Activated T-helper 2 cell treated with anti-CD3 and anti-CD28 coated beads, Interferon-gamma antibody, Interleukin-2, Interleukin-4, amounts not matched to agents 10 μg/mL and 5 μg/mL and 100 μg/mL, durations not matched to agents 14 hours and 24 hours and 36 hours (primary cell): ENCODE measurements at places on chromosomes 5 and 9.
A peak's percentile ranks its signal among the peaks of the same experiment; 100 is the strongest.

DNA sequence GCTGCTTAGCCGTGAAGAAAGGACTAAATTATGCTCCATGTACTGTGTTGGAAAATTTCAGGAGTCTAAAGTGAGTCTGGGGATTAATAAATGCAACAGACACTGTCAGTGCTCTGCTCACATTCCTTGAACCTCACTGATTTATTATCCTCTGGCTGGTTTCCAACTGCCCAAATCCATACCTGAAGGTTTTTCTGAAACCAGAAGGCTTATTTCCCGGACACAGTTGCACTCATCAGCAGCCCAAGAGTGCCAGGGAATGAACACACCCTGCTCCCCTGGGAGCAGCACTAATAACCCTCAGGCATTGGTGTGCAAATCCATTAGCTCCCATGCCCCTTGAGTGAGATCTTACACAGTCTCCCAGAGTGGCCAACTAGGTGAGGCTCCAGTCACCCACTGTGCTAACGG, 38.7 kb downstream of the F2R start:
- DNase-seq = no peak

- peaks cover 15% of the 10 kb centered on the region for H3K27me3 ChIP-seq
- H3K4me3 ChIP-seq = no peak overlapping the region
- no peaks in the 10 kb centered on the region for H3K36me3 ChIP-seq
- H3K4me1 ChIP-seq = peaks cover 15% of the 10 kb centered on the region
- no peak overlapping the region for H3K27ac ChIP-seq
These were observed 86.0 kb upstream of the EQTN start for GRCh38 chr9:27382975-27383374.

- H3K27me3 ChIP-seq = peaks cover 6% of the 10 kb centered on the region
- peaks cover 36% of the 10 kb centered on the region for H3K4me1 ChIP-seq
- peaks cover 42% of the 10 kb centered on the region for H3K36me3 ChIP-seq
- no peak for DNase-seq
These were observed 315 bp downstream of the PIK3R1 start for GRCh38 chr5:68215898-68216244.

DNA sequence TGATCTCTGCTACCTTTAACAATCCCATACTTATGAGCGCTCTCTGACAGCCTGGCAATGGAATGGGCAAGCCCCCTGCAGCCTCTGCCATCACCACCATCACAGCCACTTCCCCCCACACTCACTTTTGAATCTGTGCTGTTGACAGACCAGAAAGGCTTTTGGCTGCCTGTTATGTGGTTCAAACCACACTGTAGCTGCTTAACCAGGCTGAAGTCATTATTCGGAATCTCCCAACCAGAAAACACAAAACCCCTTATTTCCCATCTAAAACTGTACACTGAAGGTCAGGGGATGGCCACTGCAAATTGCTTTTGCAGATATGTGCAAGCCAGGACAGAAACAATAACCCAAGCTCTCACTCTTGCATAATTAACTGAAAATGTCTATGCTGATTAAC, 35.8 kb downstream of the PTCH1 start:
- H3K4me1 ChIP-seq = no peaks in the 10 kb centered on the region
- peaks cover 9% of the 10 kb centered on the region for H3K27me3 ChIP-seq
- H3K27ac ChIP-seq = no peak overlapping the region
- no peaks in the 10 kb centered on the region for H3K36me3 ChIP-seq
- H3K4me3 ChIP-seq = no peak overlapping the region

DNA sequence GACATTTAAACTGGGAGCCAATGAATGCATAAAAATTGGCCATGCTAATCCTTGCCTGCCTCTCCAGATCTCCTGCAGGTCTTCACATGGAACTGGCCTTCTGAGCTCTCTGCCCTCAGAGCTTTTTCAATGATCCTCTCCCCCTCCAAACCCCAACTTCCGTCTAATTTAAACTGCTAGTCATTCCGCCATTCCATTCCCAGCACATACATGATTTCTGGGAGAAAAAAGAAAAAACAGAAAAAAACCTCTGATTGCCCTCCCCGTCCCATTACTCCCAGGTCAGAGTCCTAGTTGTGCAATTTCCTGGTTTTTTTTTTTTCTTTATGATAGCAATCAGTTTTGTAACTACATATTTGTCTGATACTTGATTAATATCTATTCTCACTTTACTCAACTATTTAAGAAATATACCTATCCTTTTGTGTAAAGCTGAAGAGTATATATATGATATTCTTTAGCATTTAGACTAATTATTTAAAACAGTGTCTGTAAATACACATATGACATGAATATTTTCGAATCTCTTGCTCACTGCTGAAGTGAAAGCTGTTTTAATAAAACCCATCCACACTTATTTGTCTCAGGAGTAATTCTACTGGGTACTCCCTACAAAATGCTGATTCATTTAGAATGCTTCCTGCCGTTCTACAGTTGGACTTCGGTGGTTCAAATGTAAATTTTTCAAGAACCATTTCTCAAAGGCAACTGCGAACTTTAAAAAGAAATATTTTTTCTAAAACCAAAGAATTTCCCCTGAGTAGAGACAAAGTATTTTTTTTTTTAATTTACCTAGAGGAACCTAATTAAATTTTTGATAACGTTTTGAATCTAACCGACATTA, 1.6 kb downstream of the HINT1 start:
- H3K36me3 ChIP-seq = peaks cover 56% of the 10 kb centered on the region
- H3K27ac ChIP-seq = peak overlapping the region; percentile 86
- peak overlapping the region; percentile 87 for H3K4me3 ChIP-seq
- H3K4me1 ChIP-seq = peaks cover 43% of the 10 kb centered on the region

DNA sequence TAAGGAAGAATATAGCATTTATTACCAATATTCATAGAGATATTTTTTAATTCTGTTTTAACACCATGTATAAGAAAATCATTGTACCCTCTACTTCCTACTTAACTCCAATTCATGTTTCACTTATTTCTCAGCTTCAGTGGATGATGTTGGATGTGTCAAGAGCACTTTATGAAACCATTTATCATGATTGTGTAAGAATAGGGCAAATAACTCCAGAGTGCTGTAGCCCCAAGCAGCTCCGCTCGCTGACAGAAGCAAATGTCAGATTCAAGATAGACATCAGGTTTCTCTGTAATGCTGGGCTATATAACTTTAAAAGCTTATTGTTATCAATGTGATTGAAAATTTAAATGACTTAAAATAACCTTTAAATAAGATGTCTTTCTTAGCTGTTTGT, 50.4 kb downstream of the MAST4 start:
- H3K27ac ChIP-seq = no peak overlapping the region
- DNase-seq = no peak
- no peaks in the 10 kb centered on the region for H3K36me3 ChIP-seq
- H3K4me3 ChIP-seq = no peak overlapping the region
- H3K4me1 ChIP-seq = peaks cover 5% of the 10 kb centered on the region

DNA sequence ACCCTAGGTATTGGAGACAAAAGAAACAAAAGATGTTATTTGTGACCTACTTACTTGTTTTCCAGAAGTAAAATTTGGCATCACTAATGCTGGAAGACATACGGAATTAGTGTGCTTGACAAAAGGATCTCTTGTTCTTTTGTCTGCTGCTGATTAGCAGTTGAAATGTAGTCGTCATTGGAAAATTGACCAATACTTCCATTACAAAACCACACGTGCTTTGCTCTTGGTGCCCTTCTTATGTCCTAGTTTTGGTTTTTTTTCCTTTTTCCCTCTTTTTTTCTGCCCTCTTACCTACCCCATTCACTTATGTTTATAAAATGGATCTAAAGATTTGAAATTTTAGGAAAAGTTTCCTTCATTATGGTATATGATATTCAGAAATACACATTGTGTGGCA, 197.4 kb downstream of the FER start:
- no peak overlapping the region for H3K27ac ChIP-seq
- H3K4me3 ChIP-seq = no peak overlapping the region
- H3K4me1 ChIP-seq = peaks cover 5% of the 10 kb centered on the region
- no peaks in the 10 kb centered on the region for H3K36me3 ChIP-seq

DNA sequence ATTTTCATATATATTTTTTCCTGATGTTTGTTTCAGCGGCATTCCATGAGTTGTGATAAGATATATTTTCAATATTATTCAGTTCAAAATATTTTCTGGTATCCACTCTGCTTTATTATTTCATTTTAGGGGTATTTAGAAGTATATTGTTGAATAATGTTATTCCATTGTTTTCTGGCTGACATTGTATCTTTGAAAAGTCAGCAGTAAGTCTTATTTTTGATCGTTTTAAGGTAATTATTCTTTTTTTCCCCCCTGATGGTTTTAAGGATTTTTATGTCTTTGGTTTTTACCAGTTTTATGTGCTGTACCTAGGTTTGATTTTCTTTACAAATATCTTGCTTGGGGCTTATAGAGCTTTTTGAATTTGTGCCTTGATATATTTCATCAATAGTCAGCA, 6.6 kb upstream of the GLRA1 start:
- DNase-seq = no peak
- H3K4me1 ChIP-seq = no peaks in the 10 kb centered on the region
- no peak overlapping the region for H3K27ac ChIP-seq
- H3K4me3 ChIP-seq = no peak overlapping the region

GRCh38 chr9:630817-631216, 210.7 kb upstream of the DMRT1 start:
- DNase-seq = no peak
- H3K4me1 ChIP-seq = peaks cover 26% of the 10 kb centered on the region
- H3K27me3 ChIP-seq = no peaks in the 10 kb centered on the region
- no peak overlapping the region for H3K27ac ChIP-seq
- H3K4me3 ChIP-seq = no peak overlapping the region
- H3K36me3 ChIP-seq = no peaks in the 10 kb centered on the region

GRCh38 chr5:147400881-147401280, 109.0 kb downstream of the DPYSL3 start:
- H3K4me3 ChIP-seq = no peak overlapping the region
- H3K4me1 ChIP-seq = no peaks in the 10 kb centered on the region
- no peak overlapping the region for H3K27ac ChIP-seq
- no peaks in the 10 kb centered on the region for H3K36me3 ChIP-seq
- DNase-seq = no peak

DNA sequence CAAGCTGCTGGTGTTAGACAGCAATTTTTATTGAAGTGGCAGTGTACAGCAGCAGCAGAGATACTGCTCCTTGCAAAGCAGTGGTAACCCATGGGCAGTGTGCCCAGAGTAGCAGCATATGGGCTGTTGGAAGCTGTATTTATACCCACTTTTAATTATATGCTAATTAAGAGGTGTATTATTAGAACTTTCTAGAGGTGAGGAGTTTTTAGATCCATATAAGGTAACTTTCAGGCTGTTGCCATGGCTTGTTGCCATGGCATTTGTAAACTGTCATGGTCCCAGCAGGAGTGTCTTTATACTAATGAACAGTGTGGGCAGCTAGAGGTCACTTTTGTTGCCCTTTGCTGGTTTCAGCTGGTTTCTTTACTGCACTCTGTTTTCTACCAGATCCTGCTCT, 3.7 kb upstream of the PJA2 start:
- no peak for DNase-seq
- peaks cover 9% of the 10 kb centered on the region for H3K36me3 ChIP-seq
- peaks cover 18% of the 10 kb centered on the region for H3K4me1 ChIP-seq

- no peaks in the 10 kb centered on the region for H3K36me3 ChIP-seq
- no peak within 1 kb of the TSS for H3K27ac ChIP-seq
- no peak within 1 kb of the TSS for H3K4me3 ChIP-seq
- DNase-seq = no peak
- no peaks in the 10 kb centered on the region for H3K4me1 ChIP-seq
- peaks cover 19% of the 10 kb centered on the region for H3K27me3 ChIP-seq
These were observed at the start of gene GARNL3 for GRCh38 chr9:127264462-127265219. Gene GARNL3, plus strand, starts transcription at chr9:127264774. Its CDS starts 104 bp downstream, at chr9:127264878.

- H3K4me3 ChIP-seq = no peak overlapping the region
- H3K4me1 ChIP-seq = peaks cover 17% of the 10 kb centered on the region
These were observed 2.1 kb downstream of the CFAP77 start for GRCh38 chr9:132412089-132412488.

GRCh38 chr9:127991017-127991756, 10.4 kb upstream of the EEIG1 start:
- DNase-seq = no peak
- no peak overlapping the region for H3K4me3 ChIP-seq
- no peak overlapping the region for H3K27ac ChIP-seq
- H3K4me1 ChIP-seq = peaks cover 11% of the 10 kb centered on the region
- H3K27me3 ChIP-seq = no peaks in the 10 kb centered on the region

DNA sequence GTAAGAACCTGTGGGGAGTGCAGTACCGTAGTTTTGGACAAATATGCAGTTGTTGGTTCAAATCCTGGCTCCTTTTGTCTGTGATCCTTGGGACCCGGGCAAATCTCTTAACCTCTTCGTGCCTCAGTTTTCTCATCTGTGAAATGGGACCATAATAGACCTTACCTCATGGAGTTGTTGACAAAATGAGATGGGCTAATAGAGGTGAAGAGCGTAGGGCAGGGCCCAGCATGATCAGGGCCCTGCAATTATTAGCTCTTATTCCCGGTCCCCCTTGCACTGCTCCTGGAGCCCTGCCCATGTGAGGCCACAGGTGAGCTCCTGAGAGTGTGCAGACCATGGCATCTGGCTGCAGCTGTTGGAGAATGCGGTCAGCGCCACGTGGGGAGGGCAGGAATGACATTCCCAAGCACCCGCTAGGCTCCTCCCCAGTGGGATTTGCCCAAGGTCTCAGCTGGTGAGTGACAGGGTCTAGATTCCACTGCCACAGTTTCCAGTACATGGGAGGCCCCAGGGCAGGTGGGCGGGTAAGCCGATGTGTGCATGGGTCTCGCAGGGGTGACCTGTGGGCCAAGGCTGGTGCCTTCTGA, 41.0 kb downstream of the NEK6 start:
- H3K27me3 ChIP-seq = no peaks in the 10 kb centered on the region
- H3K27ac ChIP-seq = no peak overlapping the region
- H3K4me1 ChIP-seq = peaks cover 27% of the 10 kb centered on the region
- peaks cover 18% of the 10 kb centered on the region for H3K36me3 ChIP-seq
- H3K4me3 ChIP-seq = no peak overlapping the region
